ENCODE measurements at places on chromosomes 5 and 9. TPM values are rescaled to one million over a fixed set of nuclear protein-coding genes. Genes with fewer than 3 reads are reported as not detected.

DNA sequence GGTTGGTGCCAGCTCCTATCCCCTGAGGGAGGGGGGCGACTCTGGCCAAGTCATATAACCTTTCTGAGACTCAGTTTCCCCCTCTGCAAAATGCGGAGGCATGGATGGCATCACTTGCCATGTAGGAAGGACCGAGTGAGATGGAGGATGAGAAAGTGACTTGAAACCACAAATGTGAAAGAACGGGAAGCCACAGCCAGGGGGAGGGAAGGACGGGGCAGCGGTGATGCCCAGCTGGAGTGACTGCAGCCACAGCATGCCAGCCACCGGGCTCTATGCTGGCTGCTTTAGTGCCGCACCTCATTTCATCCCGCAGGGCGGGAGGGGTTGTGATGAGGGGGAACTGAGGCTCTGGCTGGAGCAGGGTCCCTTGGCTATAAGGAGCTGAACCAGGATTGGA is 74.5 kb downstream of the HMCN2 start:
- no peak for DNase-seq

The RRAGA gene
- 47.2 TPM for total RNA-seq

- DNase-seq = no peak
These were observed at the start of gene CCDC180 for GRCh38 chr9:97307500-97308163. Gene CCDC180, plus strand, starts transcription at chr9:97307659. Its CDS starts 405 bp downstream, at chr9:97308064.

The CXCL14 gene
- total RNA-seq = 0.44 TPM

GRCh38 chr9:81896070-81896469 is 32.2 kb upstream of the SPATA31D4 start:
- no peak for DNase-seq

DNA sequence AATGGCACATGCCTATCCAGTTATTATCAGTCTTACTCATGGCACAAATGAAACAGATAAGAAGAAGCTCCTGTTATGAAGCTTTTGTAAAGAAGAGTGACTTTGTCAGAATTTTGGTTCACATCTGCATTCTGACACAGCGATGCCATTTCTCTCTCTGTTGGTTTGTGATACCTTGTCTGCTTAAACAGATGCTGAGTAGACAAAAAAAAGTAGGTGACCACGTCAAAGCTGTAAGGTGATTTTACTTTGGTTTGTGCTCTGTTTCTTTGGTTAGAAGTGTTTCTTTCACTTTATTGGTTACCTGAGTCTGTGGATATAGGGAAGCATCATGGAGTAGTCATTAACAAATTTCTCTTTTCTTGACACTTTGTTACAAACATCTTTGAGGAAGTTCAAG is 422.3 kb upstream of the ADAMTSL1 start:
- DNase-seq = no peak

The LCN6 gene
- not detected for total RNA-seq

- DNase-seq = no peak
These were observed 105.1 kb downstream of the MSX2 start for GRCh38 chr5:174829511-174829864.

DNA sequence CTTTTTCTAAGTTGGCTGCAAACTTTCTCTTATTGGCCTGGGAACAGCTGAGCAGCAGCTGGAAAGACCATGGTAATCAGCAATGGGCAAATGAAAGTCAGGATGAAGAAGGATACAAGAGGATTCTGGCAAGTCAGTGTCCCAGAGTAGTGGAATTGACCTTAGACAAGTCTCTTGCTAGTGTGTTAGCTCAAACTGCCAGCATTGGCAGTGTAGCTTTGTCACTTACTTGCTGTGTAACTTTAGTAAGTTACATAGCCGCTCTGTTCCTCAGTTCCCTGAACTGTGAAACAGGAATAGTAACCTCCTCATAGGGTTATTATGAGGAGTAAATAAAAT is 3.6 kb downstream of the ALDH1A1 start:
- no peak for DNase-seq

The SLC34A3 gene
- 0.15 TPM for total RNA-seq

- peak; percentile 77 for DNase-seq
These were observed 8.4 kb upstream of the NDST1 start for GRCh38 chr5:150499437-150499956.

DNA sequence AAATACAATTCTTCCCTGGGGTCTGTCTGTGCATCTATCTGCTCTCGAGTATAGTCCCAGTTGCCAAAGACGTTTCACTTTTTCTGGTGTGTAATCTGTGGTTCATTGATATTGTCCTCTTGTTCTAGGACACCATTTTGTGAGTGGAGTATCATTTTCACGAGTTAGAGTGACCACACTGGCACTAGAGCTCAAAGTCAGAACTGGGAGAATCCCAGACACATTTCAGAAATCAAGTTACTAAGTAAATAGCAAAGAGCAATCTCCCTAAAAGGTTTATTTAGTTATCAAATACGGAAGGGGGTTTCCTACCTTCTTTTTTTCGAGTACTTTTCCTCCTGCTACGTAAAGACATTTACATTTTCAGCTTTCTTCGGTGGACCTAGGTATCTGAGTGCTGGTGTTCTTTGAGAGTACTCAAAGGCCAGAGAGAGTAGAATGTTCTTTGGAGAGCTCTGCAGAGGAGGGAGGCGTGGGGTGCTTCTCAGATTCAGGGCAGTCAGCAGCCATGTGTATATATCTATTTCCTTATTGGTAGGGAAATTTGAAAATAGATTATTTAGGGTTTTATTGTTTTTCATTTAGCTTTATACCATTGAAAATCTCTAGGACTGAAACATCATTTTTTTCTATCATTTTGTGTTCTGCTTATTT is 8.9 kb upstream of the HSPA9 start:
- no peak for DNase-seq

The INSL6 gene
- not detected for total RNA-seq

All from endodermal cell (in vitro differentiated cells).